ENCODE measurements at places on chromosomes 6 and 20. TPM values are rescaled to one million over a fixed set of nuclear protein-coding genes. Genes with fewer than 3 reads are reported as not detected.

Gene MAP7
- 33.6 TPM for total RNA-seq

Gene TRIM10
- total RNA-seq = not detected

Gene GPLD1
- total RNA-seq = 1.0 TPM

Gene APOM
- total RNA-seq = 1.8 TPM

Gene HRH3
- total RNA-seq = not detected

Gene USP49
- total RNA-seq = 1.7 TPM

Gene SPATS1
- not detected for total RNA-seq

Gene SEMG1
- not detected for total RNA-seq

Gene MLIP
- total RNA-seq = not detected

Gene KLHDC3
- total RNA-seq = 34.3 TPM

Gene IL17A
- not detected for total RNA-seq

Gene PRR18
- total RNA-seq = 0.17 TPM

Gene IP6K3
- not detected for total RNA-seq

Gene TRIM26
- 25.7 TPM for total RNA-seq

Gene IPCEF1
- total RNA-seq = 0.02 TPM

Gene ATP6V1G2
- 0.62 TPM for total RNA-seq

Gene SLC17A2
- total RNA-seq = not detected

Gene RRAGD
- total RNA-seq = 3.1 TPM

Gene LSM2
- 56.0 TPM for total RNA-seq

Gene CFAP206
- 0.69 TPM for total RNA-seq

Gene TRIM31
- total RNA-seq = 2.1 TPM

Gene NHLRC1
- total RNA-seq = 1.5 TPM

Gene GRM1
- total RNA-seq = 0.08 TPM

Gene C20orf141
- not detected for total RNA-seq

Gene REM1
- 0.10 TPM for total RNA-seq

Gene NKX2-2
- not detected for total RNA-seq

Gene SIGLEC1
- total RNA-seq = not detected

Gene SALL4
- total RNA-seq = 2.3 TPM

Gene TAF11
- total RNA-seq = 18.8 TPM

Gene FHL5
- not detected for total RNA-seq

Gene ZBP1
- 0.07 TPM for total RNA-seq

Gene PEX6
- total RNA-seq = 9.7 TPM

Gene MARCKS
- total RNA-seq = 20.5 TPM

Gene C20orf204
- 0.37 TPM for total RNA-seq

Gene PLAGL1
- 9.6 TPM for total RNA-seq

Gene KHDRBS2
- not detected for total RNA-seq

Gene SIRPA
- total RNA-seq = 29.6 TPM

Gene BPIFB1
- total RNA-seq = 0.14 TPM

Gene MYB
- total RNA-seq = 0.57 TPM

All from A549 treated with CpdA at 1 μM for 4 hours (cell line).